Activated naive CD4-positive, alpha-beta T cell treated with anti-CD3 and anti-CD28 coated beads, Interleukin-2, amount 10 ng/mL, durations not matched to agents 7 days and 5 days (primary cell): ENCODE measurements at places on chromosomes 12 and 14.
A peak's percentile ranks its signal among the peaks of the same experiment; 100 is the strongest.

- H3K4me3 ChIP-seq: no peak overlapping the region
- no peaks in the 10 kb centered on the region for H3K36me3 ChIP-seq
- DNase-seq: no peak
- no peaks in the 10 kb centered on the region for H3K4me1 ChIP-seq
Observed at GRCh38 chr14:76395161-76395560, 19.2 kb downstream of the ESRRB start.

DNA sequence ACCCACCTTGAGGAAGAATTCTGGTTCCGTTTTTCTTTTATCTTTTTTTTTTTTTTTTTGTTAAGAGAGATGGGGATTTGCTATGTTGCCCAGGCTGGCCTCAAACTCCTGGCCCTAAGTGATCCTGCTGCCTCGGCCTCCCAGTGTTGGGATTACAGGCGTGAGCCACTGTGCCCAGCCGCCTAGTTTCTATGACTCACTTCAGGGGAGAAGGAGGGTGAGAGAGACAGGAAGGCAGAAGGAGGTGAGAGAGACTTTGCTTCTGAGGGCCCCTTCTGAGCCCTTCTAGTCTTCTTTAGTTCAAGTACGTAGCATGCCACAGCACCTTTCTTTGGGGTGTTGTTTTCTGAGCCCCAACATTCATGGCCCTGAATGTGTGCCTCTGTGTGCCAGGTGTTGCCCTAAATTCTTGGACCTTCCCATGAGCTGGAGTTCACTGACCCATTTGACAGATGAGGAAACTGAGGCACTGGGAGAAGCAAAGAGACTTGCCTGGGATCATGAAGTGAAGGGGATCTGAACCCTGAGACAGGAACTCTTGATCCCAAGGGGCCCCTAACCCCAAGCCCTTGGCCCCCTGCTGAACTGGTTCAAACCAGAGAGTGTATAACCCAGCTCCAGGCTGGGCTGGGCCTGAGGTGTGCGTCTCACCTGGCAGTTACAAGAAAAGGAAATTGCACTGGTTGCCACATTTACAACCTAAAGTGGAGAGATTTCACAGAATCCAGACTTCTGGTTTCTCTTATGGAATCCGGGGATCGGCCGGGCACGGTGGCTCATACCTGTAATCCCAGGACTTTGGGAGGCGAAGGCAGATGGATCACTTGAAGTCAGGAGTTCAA is 20.8 kb downstream of the SH2B3 start:
- H3K27me3 ChIP-seq: no peaks in the 10 kb centered on the region
- H3K27ac ChIP-seq: peak overlapping the region; percentile 89
- H3K36me3 ChIP-seq: peaks cover 21% of the 10 kb centered on the region
- H3K4me1 ChIP-seq: peaks cover 80% of the 10 kb centered on the region
- peak; percentile 40 for DNase-seq

GRCh38 chr12:59938190-59938962 is 342.5 kb downstream of the SLC16A7 start:
- H3K27me3 ChIP-seq: no peaks in the 10 kb centered on the region
- no peak overlapping the region for H3K27ac ChIP-seq
- DNase-seq: no peak
- H3K4me3 ChIP-seq: no peak overlapping the region
- no peaks in the 10 kb centered on the region for H3K36me3 ChIP-seq

GRCh38 chr12:40185303-40185693 is 39.5 kb upstream of the LRRK2 start:
- H3K36me3 ChIP-seq: no peaks in the 10 kb centered on the region
- no peak for DNase-seq
- no peak overlapping the region for H3K4me3 ChIP-seq
- no peak overlapping the region for H3K27ac ChIP-seq
- peaks cover 12% of the 10 kb centered on the region for H3K4me1 ChIP-seq

GRCh38 chr12:59847127-59847526 is 251.3 kb downstream of the SLC16A7 start:
- H3K27ac ChIP-seq: no peak overlapping the region
- H3K36me3 ChIP-seq: no peaks in the 10 kb centered on the region
- H3K4me1 ChIP-seq: no peaks in the 10 kb centered on the region

- H3K4me1 ChIP-seq: no peaks in the 10 kb centered on the region
- no peak overlapping the region for H3K27ac ChIP-seq
- no peak for DNase-seq
- H3K4me3 ChIP-seq: no peak overlapping the region
- no peaks in the 10 kb centered on the region for H3K36me3 ChIP-seq
Observed at GRCh38 chr12:51517800-51518199, 73.2 kb upstream of the SCN8A start.

GRCh38 chr12:15540005-15540404 is 217.7 kb downstream of the PTPRO start:
- H3K36me3 ChIP-seq: peaks cover 16% of the 10 kb centered on the region
- H3K27me3 ChIP-seq: no peaks in the 10 kb centered on the region
- DNase-seq: no peak
- H3K4me1 ChIP-seq: peaks cover 38% of the 10 kb centered on the region
- no peak overlapping the region for H3K4me3 ChIP-seq
- no peak overlapping the region for H3K27ac ChIP-seq

DNA sequence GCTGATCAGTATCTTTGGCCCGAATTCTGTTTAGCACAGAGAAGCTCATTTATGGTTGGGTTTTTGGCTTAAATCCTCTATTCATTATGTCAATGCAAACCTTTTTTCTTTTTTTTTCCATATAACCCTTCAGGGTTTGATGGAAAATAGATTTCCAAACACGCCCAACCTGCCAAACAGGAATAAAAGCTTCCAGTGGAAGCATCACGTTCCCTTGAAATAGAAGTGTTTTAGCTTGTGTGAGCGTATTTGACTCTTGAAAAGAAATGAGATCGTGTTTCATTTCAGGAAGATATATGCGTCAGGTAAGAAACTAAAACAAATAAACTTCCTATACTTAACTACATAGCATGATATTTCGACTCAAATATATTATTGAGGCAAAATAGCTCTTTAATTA is at the start of gene PIK3C2G:
Gene PIK3C2G (plus strand): TSS at position 246 of the 400 bp plus-strand sequence. CDS start 20,564 bp downstream, outside the sequence.
- H3K4me3 ChIP-seq: no peak within 1 kb of the TSS
- H3K4me1 ChIP-seq: no peaks in the 10 kb centered on the region
- H3K27ac ChIP-seq: no peak within 1 kb of the TSS
- no peak for DNase-seq

DNA sequence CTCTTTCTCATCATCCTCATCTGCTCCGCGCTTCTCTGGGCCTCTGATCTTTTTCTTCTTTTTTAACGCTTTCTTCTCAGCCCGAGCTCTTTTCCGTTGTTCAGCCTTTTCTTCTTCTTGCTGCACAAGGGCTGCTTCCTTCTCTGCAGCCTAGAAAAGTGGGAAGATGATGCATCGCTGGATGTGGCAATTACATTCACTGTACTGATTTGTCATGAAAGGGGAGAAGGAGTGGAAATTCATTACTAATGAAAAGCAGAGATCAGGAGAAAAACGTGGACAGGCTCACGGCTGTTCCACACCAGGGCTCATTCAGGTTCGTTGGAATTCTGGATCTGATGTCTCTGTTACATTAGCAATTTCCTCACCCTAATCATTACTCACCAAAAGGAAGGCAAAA is 15.1 kb downstream of the FICD start:
- no peak overlapping the region for H3K27ac ChIP-seq
- H3K27me3 ChIP-seq: no peaks in the 10 kb centered on the region
- H3K4me1 ChIP-seq: peaks cover 11% of the 10 kb centered on the region
- DNase-seq: no peak
- H3K36me3 ChIP-seq: peaks cover 63% of the 10 kb centered on the region

GRCh38 chr14:72678356-72678755 is 215.5 kb downstream of the DPF3 start:
- H3K36me3 ChIP-seq: peaks cover 34% of the 10 kb centered on the region
- H3K27ac ChIP-seq: no peak overlapping the region
- H3K4me3 ChIP-seq: no peak overlapping the region
- no peaks in the 10 kb centered on the region for H3K4me1 ChIP-seq
- peaks cover 30% of the 10 kb centered on the region for H3K27me3 ChIP-seq

DNA sequence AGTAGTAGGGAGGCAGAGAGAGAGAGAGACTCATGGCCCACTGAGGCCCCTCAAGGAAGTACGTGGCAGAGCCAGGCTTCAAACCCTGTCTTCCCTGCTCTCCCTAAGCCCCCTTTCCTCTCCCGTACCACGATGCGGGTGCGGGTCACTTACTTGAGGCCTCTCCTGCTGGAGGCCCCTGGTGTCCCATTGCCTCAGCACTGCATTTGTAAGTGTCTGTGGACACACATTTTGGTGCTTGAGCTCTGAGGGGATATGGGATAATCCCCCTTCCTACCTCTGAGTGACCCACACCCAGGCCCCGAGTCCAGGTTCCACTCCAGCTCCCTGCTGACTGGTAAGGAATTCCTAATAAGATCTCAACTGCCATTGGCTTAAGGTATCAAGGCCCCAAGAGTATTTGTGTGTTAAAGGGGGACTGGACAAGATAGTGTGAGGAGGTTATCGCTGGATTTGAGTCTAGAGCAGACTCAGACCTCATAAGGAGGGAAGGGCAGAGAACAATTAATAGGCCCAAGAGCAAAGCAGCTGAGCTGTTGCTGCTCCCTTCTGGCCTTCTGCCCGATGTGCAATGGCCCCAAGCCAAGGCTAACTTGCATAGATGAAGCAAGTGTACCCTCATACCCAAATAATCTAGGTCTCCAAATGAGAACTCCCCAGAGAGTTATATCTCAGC is 71.9 kb downstream of the CRACR2A start:
- peaks cover 23% of the 10 kb centered on the region for H3K36me3 ChIP-seq
- no peak for DNase-seq
- no peak overlapping the region for H3K4me3 ChIP-seq
- peaks cover under 1% of the 10 kb centered on the region for H3K4me1 ChIP-seq
- H3K27ac ChIP-seq: no peak overlapping the region

DNA sequence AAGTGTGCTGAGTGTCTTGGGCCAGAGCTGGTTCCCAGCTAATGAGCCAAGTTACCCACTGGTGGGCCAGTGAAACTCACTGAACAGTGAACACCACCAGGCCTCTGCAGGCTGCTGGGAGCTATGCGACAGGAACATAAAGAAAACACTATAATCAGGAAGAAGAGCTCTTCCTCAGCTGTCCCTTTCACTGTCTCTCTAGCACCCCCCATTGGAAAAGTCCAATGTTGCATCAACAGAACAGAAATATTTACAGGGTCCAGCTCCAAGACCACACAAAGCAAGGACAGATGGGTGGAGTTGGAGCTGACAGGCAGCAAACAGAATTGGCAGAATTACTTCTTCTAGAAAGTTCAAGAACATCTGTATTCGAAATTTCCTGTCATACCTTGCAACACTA is 903.6 kb upstream of the TMEM132C start:
- H3K27me3 ChIP-seq: no peaks in the 10 kb centered on the region
- no peaks in the 10 kb centered on the region for H3K4me1 ChIP-seq
- H3K4me3 ChIP-seq: no peak overlapping the region
- H3K27ac ChIP-seq: no peak overlapping the region

- H3K4me3 ChIP-seq: no peak overlapping the region
- no peaks in the 10 kb centered on the region for H3K36me3 ChIP-seq
- peaks cover 17% of the 10 kb centered on the region for H3K27me3 ChIP-seq
- H3K27ac ChIP-seq: no peak overlapping the region
- H3K4me1 ChIP-seq: peaks cover 18% of the 10 kb centered on the region
Observed at GRCh38 chr12:6909421-6910145, 4.8 kb upstream of the ENO2 start.

DNA sequence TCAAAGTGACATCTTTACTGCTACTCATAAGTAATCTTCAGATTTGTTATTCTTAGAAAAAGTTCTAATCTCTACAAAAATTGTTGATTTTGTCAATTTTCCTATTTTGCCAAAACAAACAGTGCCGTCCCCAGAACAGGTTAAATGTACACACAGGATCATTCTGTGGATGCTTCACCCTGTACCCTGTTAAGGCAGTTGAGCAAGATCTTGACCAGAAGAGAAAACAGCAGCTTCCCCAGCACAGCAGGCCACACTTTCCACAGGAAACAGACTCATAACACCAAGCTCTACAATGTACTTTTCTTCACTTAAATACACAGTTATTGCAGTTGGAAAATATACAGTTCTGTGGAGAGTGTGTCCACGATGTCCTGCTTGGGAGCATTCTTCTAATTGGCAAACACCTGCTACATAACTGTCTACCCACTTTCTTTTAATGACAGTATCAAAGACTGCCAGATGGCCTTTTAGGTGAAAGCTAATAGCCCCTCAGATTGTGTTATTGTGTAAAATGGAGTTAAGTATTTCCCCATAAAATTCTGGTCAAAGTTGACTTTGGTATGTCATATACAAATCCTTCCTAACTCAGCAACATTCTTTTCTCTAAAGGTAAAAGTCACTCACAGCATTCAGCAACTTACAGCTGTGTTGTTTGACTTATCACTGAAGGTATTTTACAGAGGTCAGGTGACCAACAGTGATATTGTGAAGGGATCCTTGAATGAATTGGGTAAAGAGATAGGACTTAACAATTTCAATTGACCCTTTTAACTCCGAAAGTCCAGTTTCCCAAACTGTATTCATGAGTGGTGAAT is 77.0 kb downstream of the SEC23A start:
- peaks cover 26% of the 10 kb centered on the region for H3K36me3 ChIP-seq
- no peak overlapping the region for H3K27ac ChIP-seq
- DNase-seq: no peak
- H3K4me3 ChIP-seq: no peak overlapping the region
- H3K4me1 ChIP-seq: peaks cover 8% of the 10 kb centered on the region

DNA sequence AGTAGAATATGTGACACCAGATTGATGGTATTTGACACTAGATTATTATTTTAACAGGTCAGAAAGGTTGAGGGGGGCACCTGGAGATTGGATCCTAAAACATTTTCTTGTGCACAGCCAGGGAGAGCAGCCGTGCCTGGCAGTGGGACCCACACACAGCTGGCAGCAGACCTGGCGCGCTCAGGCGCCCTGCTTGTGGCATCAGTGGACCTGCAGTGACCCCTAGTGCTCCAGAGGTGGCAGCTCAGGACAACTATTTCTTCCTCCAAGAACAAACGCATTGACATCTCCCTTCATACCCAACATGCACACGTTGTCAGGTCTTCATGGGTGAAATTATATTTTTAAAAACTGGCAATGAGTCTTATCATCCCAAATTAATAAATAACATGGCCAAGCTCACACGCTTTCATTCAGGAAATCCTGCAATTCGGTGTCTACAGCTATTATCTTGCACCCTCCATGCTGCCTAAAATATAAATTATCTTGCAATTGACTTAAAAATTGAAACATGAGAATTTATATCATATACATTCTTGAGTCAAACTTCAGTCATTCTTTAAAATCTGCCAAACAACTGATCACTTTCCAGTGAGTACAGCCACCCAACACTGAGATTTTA is 7.7 kb upstream of the TMEM132D start:
- H3K36me3 ChIP-seq: no peaks in the 10 kb centered on the region
- H3K4me3 ChIP-seq: no peak overlapping the region
- no peaks in the 10 kb centered on the region for H3K4me1 ChIP-seq
- peak; percentile 37 for DNase-seq
- H3K27ac ChIP-seq: no peak overlapping the region

- H3K4me1 ChIP-seq: no peaks in the 10 kb centered on the region
- peaks cover 59% of the 10 kb centered on the region for H3K27me3 ChIP-seq
- no peak overlapping the region for H3K4me3 ChIP-seq
- H3K36me3 ChIP-seq: no peaks in the 10 kb centered on the region
- no peak for DNase-seq
Observed at GRCh38 chr14:34081576-34082136, 130.8 kb upstream of the EGLN3 start.
